ENCODE measurements at places on chromosomes 2 and 18.

GRCh38 chr18:69853051-69853450, 94.6 kb downstream of the CD226 start:
- DNase-seq: no peak

- no peak for DNase-seq
Measured at GRCh38 chr18:33556846-33557245, 21.2 kb upstream of the ASXL3 start.

DNA sequence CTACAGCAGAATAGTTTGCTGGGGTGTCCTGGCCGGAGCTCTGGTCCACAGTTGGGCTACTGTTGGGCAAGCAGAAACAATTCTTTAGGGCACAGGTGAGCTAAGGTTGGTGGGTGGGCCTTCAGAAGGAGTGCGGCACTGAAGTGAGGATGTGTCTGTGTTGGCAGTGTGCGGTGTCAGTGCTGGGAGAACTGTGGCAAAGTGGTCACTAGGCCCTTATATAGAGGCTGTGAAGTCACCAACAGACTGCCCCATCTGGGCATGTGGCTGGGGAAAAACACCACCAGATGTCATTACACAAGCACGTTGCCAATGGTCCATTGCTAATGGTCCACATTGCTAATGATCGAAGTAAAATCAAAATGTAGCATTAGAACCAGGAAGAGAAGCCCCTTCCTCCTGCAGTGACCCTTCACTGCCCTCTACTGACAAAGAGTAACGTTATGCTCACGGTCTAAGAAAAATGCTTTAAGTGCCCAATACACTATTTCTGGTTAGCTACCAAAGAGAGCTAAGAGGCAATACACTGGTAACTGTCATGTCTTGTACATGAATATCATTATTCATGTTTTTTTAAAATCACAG, 21.3 kb downstream of the SCN1A start:
- DNase-seq: no peak

- no peak for DNase-seq
Measured at GRCh38 chr2:8169443-8169842, 512.4 kb upstream of the ID2 start.

- no peak for DNase-seq
Measured at GRCh38 chr18:41917181-41917580, 37.9 kb upstream of the PIK3C3 start.

DNA sequence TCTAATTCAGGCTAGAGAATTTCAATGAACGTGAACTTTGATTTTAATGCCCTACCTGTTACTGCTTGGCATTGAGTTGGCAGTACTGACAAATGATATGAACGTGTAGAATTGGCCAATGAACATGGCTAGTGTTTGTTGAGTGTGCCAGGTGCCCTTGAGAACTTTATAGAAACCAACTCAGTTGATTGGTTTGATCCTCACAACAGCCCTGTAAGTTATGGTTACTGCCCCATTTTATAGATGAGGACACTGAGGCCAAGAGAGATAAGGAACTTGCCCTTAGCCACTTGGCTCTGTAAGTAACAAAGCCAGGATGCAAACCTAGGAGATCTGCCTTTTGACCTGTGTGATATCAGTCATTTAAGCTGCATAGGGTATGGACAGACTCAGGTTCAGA, 275.7 kb downstream of the NEDD4L start:
- DNase-seq: no peak

GRCh38 chr2:56334622-56335021, 150.8 kb downstream of the CCDC85A start:
- DNase-seq: no peak

DNA sequence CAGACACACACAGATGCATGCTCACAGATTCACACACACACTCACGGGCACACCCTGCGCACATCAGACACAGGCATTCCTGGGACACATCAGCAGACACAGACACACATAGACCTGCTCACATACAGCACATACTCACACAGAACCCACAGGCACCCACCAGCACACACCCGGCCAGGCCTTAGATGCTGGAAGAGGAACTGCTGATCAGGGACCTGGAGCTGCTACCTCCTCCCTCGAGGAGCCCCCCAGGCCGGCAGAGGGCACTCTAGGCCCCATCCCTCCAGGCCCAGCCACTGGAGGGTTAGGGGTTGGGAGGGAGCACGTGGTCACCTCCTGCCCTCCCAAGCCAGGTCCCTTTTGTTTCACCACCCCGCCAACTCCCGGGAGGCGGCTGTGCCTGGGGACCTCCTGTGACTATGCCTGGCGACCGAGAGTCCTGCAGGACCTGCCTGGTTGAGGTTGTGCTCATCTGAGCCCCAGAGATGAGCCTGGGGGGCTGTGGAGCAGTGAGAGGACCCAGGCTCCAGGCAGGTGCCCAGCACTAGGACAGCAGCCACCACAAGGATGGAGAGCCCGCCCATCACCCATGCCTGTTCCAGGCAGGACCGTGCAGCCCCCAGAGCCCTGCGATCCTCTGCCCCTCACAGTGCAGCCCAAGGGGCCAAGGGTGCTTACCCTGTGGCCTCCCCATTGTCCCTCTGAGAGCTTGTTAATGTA, 21.0 kb upstream of the PTMA start:
- DNase-seq: peak; percentile 74

- DNase-seq: no peak
Measured at GRCh38 chr2:20781656-20782265, 41.1 kb downstream of the LDAH start.

DNA sequence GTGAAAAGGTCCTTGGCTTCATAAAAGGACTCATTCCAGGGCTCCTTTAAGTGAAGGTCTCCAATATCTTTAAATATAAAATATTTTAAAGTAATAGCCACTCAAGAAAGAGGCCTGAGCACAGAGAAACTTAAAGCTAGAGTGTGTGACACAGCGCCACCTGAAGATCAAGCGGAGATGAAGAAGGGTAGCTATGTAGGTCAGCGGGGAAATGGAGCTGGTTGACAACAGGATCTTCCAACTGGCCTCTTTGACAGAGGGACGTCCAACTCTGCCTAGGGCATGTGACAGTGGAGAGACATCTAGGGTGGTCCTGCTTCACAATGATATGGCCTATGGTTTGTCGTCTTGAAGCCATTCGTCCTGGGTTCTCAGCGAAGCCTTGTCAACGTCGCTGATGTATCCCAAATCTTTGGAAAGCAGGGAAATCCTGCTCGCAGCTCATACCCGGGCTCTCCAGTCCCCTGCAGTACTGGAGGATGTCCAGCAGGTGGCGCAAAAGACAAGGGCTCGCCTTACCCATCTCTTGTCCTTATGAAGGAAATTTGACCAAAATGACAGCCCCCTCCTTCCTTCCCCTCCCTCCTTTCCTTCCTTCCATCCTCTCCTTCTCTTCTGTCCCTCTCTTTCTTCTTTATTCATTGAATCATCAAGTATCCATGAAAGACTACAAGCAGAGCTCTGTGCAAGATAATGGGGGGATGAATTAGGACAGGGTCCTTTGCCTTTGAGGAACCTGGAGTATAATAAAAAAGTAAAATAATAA, 59.6 kb downstream of the LONRF2 start:
- DNase-seq: peak; percentile 66

- DNase-seq: no peak
Measured at GRCh38 chr18:37502036-37502435, 63.6 kb downstream of the CELF4 start.

DNA sequence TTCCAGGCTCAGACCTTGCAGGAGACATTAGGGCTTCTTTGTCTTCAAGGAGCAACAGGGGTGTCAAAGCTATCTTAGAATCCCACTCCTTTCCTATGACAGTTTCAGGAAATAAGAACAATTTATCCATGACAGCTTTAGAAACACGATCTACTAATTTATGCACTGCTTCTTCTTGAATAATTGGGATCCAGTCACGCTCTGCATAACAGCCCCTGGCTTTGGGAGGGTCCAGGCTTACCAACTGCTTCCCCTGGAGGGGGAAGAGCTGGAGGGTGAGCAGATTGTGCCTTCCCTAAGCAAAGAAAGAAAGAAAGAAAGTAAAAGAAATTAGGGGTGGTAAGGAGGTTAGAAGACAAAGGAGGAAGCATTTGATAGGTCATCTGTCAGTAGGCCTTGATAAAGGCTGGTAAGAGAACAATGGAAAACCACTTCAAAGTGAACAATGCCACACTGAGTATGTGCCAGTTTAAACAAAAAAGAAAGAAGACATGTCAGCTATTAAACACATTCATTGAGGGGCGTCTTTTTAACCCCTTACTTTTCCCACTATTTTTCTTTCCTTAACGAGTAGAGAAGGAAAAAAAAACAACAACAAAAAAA, 327.6 kb downstream of the DCC start:
- no peak for DNase-seq

GRCh38 chr2:182625814-182626213, 90.2 kb upstream of the DNAJC10 start:
- no peak for DNase-seq

DNA sequence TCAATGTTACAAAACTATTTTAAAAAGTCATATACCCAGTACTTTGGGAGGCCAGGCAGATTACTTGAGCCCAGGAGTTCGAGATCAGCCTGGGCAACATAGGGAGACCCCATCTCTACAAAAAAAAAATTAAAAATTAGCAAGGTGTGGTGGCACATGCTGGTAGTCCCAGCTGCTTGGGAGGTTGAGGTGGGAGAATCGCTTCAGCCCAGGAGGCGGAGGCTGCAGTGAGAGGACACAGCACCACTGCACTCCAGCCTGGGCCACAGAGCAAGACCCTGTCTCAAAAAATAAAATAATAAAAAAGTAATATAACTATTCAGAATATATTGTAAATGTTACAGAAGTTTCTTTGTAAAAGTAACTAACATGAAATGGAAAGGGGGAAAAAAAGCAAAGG, 1.9 kb downstream of the PASK start:
- no peak for DNase-seq

DNA sequence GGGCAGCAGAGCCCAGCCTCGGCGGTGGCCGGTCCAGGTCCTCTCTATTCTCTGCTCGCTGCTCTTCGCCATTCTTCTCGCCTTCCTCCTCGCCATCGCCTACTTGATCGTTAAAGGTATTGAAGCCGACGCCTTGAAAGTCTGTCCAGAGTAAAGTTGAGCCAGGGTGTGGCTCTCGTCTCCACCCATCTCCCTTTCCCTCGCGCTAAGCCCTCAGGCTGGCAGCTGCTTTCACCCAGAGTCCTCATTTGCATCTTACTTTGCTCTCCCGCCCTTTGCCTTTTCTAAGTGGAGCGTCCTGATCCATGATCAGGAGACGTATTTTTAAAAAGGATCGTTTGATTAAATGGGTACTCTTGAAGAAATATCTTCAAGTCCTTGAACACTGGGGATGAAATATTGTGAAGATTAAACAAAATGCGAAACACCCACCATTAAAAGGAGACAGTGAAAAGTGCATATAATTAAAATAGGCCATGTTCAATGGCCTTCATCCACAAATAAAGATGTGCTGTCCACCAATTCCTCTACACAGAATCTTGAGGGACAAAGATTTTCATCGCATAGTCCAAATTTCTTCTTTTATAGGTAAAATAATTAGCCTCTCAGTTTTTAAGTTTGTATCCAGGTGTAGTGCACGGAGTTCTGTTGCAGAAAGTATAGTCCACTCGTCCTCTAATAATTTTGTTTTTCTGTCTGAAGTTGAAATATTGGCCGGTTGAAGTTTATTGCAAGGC, 657 bp downstream of the ARL6IP6 start:
- no peak for DNase-seq

- DNase-seq: no peak
Measured at GRCh38 chr2:102481931-102482330, 8.9 kb downstream of the SLC9A4 start.

- DNase-seq: no peak
Measured at GRCh38 chr2:43944915-43945314, 50.9 kb downstream of the LRPPRC start.

DNA sequence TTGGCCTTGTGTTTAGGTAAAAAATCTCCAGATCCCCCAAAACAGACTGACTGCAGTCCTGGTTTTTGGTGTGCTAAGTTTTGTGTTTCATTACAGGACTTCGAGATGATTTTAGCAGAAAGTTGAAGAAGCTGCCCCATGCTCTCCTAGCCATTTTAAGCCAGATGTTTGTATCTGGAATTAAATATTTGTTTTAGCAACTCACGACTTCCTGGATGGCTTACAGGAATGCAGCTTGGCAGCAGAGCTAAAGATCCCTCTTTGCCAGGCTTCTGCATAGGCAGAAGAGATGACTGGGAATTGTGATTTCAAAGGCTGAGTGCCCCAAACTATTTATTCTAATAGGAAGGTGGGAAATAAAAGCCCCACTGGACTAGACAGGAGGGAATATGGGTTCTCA, 31.1 kb downstream of the ONECUT2 start:
- no peak for DNase-seq

DNA sequence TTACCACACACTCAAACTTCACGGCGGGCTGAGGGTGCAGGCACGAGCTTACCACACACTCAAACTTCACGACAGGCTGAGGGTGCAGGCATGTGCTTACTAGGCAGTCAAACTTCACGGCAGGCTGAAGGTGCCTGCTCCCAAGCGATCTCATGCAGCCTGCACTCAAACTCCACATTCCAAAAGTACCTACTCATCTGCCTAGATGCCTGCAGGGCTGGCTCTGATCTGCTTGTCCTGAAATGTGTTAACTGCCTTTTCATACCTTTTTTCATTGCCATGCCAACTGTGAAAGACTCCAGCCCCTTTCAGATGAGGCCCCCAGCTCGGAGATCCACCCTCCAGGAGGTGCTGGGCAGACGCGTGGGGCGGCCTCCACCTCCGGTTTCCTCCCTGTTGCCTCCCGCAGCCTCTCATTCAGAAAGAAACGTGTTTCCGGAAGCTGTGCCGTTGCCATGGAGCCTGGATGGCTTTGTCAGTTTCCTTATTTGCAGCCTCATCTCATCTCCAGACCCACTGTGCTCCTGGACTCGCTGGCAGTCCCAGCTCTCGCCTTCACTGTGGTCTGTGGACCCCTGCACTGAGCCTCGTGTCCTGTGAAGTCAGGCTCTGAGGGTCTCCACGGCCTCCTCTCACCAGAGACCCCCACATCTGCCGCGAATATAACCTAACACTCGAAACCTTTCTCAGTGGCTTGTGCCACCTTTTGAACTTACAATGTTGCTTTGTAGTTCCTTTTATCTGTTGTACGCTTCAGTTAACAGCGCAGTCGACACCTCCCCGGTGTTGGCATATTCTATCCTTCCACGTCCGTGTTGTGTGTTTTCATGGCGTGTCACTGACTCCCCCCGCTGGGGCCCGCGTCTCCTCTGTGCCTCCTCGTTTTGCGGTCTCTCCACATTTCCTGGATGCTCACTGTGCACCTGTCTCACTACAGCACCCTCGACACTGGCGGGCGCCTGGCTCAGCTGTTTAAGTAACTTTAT, 106.1 kb upstream of the ALKAL2 start:
- no peak for DNase-seq

DNA sequence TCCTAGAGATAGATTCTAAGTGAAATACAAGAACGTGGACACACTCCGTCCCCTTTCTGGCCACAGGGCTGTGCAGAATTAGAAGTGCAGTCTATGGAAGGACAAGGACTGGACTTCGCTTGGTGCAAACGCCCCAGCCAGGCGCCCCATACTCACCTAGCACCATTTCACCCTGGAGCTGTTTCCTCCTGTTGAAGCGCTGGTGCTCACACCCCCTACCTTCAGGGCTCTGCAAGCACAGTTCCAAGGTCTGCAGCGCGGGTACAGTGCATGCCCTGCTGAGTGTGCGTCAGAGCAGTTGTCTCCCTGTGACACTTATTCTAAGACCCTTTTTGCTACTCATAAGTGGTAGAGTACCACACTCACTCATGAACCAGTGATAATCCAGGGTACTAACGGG, 3.0 kb downstream of the HPCAL1 start:
- DNase-seq: no peak
